ENCODE measurements at places on chromosomes 11 and 22.

- DNase-seq: no peak
Observed at GRCh38 chr22:17587629-17588028, 24.3 kb downstream of the SLC25A18 start.

DNA sequence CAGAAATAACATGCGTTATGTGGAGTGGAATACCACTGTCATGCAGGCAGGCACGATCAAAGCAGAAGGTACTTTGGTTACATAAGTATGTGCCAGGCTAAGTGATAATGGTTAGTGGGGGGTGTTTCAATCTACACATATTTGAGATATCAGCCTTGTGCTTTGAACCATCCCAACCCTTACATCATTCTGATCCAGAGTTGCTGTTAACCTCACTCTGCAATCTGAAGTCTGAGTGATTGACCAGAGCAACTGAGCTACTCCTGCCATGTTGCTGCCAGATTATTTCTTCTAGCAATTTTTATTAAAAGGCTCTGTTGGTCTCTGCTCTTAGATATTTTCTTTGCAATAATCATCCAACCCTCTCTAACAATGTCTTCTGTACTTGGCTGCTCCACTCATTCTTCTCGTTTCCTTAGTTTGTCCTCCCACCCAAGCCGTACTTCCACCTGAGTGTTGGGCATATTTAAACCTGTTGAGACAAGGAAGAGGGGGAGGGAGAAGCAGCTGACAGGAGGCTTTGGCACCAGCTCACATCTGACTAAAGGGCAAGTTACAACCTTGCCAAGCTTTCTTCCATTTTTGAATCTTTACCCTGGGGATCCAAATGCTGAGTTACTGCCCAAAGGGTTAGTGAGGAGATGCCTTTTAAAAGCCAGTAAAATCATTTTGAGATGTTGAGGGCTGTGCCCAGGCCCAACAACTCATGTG is 114.1 kb upstream of the SESN3 start:
- no peak for DNase-seq

GRCh38 chr11:31127290-31127689 is 242.2 kb downstream of the DCDC1 start:
- no peak for DNase-seq

GRCh38 chr11:2590131-2590964 is 109.4 kb downstream of the KCNQ1OT1 start:
- DNase-seq: no peak

- DNase-seq: no peak
Observed at GRCh38 chr22:18000441-18001039, 23.8 kb downstream of the MICAL3 start.

GRCh38 chr11:35216962-35217678 is 78.1 kb downstream of the CD44 start:
- DNase-seq: no peak

DNA sequence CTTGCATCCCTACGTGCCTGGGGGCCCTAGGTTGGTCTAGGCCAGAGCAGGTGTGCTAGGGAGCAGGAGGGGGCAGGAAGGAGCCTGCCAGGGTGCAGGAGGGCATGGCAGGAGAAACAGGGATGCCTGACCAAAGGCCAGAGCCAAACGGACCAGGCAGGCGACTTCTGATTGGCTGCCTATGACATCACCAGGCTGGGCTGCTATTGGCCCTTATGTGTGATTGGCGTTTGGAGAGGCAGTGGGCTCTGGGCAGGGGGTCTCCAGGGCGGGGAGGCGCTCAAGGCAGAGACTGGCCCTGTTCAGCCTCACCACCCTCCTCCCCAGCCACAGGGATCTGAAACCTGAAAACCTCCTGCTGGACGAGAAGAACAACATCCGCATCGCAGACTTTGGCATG is 44.4 kb downstream of the MOB2 start:
- no peak for DNase-seq

DNA sequence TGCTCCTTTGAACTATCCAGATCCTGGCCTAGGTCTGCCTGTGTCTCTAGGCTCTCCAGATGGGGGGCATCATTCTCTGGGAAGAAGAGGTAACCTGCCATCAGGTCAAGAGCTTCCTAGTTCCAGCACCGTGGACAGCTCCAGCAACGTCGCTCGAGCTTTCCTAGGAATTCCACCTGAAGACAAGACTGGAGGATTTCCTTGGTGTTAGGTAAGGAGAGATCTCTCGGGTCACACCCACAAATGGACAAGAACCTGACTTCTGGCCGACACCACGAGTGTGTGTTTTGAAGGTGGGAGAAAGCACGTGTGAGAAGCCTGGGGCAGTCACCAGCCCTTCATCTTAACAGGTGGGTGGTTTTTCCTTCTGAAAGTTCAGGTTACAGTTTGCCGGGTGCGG is 1.2 kb downstream of the PRG3 start:
- DNase-seq: no peak

DNA sequence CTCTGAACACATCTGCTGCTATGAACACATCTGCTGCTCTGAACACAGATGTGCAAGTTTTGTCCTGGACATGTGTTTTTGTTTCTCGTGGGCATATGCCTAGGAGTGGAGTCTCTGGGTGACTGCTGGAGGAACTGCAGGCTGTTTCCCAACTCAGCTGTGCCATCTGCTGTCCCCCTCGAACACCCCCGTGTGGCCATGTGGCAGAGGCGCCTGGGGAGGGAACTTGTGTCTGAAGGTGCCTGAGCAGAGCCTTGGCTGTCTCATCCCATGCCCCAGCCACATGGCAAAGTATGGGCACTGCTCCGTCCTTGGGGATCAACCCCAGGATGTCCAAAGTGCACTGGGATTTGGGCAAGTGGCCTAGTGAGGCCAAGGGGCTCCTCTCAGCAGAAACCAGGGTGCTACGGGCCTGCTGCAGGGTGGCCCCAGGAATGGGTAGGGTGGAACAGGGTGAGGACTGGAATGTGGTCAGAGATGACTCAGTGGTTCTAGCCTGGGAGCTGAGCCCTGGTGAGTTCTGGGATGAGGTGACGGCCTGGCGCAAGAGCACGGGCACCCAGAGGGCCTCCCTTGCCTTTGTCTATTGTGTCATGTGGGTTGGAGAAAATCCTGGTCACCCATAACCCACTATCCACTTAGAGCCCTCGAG is 14.7 kb downstream of the GATD1 start:
- no peak for DNase-seq

DNA sequence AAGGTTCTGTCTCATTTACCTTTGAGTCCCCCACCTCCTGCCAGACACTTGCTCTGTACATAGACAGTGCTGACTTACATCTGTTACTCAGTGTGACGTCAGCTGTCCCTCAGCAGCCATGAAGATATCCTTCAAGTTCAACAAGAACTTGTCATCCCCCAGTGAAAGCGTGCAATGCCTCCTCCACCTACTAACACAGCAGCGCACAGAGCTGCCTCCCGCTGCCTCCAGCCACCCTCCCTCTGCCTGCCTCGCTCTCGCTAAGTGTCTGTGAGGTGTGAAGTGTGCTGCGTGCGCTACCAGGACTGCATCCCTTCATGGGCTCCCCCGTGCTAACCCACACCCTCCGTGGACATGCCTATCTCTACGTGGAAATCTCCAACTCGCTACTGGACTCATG is 621.4 kb downstream of the BRD1 start:
- DNase-seq: no peak

DNA sequence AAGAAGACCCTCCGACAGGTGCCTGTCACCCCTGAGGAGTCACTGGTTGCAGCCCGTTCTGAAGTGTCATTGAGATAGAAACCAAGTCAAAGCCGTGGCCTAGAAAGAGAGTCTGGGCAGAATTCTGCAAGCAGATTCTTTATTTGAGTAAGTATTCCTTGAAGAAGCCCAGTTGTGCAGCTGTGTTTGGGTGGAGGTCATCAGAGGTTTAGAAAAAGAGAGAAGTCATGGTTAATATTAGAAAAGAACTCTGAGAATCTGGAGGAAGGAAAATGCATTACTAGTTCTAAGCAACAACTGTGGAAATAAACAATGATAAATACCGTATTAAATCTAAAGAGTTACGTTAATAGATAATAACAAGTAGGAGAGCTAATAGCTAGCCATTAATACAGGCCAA is 118.8 kb upstream of the KIRREL3 start:
- DNase-seq: no peak
